ENCODE measurements at places on chromosomes 1 and 21.

DNA sequence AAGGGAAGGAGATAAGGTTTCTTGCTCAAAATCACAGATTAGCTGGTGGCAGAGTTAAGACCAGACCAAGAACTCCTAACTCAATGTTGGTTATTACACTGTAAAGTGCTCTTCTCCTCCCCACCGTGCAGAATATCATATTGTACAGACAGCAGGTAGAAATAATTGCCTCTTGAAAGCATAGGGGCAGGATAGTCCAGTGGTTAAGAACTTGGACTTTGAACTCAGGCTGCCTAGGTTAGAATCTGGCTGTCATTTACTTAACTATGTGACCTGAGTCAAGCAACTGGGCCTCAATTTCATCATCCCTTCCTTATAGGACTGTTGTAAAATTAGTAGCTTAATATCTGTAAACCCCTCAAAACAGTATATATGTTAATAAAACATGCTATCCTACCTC is 114.9 kb upstream of the HIVEP3 start:
- no peak for DNase-seq

GRCh38 chr1:117009132-117009531 is 7.6 kb downstream of the CD101 start:
- DNase-seq: no peak

- DNase-seq: no peak
These were observed 9.1 kb downstream of the AMPD2 start for GRCh38 chr1:109628540-109629321.

DNA sequence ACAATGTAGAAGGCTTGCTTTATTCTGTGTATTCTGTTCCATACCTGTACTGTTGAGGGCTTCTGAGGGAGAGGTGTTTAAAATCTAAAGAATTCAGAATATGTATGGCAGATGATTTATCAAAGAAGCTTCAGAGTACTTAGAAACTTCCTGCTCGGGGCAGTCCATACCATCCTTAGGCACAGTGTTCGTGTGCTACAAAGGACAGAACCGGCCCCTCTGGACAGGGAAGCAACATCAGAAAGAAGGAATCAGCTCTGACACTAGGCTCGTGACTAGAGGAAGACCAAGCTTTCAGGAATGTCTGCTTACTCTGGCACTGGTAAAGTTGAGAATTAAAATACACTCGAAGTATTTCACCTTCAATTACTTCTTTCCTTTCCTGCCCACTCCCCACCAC is 14.1 kb downstream of the SELP start:
- DNase-seq: no peak

GRCh38 chr21:38326899-38327298 is 70.1 kb downstream of the KCNJ15 start:
- no peak for DNase-seq

DNA sequence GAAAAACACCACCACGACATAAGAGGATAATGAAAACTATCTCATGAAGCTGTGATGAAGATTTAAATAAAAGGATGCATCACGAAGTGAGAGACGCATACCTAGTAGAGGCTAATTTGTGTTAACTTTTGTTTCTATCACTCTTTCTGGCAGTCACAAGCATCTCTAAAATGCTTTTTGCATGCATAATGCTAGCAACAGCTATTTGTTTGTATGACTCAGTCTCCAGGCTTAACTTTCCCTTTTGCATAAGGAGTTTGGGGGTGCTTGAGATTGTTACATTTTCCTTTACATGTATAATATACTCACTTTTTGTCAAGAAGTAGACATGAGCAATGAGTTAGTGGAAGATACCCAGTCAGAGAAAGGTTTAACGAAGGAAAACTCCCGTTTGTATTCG is 385.4 kb downstream of the DISC1 start:
- no peak for DNase-seq

DNA sequence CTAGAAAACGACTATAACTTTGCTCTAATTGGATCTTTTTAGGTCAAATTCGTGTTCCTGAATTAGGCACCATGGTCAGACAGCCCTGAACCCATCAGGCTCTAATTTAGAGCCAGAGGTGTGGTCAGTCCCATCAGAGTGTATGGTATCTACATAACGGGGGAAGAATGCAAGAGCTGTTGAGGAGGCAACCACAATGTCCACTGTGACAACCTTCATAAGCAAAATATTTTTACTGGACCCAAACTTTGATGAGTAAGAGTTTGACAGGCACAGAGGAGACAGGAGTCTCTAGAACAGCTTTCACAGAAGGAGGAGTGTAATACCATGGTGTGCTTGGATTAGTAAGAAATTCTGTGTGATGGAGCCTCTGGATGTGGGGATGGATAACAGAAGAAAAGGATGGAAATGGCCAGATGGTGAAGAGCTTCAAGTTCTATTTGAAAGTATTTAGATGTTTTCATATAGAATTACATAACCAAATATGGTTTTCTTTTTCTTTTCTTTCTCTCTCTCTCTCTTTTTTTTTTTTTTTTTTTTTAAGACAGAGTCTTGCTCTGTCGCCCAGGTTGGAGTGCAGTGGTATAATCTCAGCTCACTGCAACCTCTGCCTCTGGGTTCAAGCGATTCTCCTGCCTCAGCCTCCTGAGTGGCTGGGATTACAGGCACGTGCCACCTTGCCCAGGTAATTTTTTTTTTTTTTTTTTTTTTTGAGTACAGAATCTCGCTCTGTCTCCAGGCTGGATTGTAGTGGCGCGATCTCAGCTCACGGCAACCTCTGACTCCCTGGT is 24.9 kb downstream of the UBE2U start:
- DNase-seq: no peak

- no peak for DNase-seq
These were observed 68.7 kb downstream of the ALG14 start for GRCh38 chr1:95004013-95004412.

GRCh38 chr1:217026531-217026930 is 303.3 kb upstream of the ESRRG start:
- DNase-seq: no peak

DNA sequence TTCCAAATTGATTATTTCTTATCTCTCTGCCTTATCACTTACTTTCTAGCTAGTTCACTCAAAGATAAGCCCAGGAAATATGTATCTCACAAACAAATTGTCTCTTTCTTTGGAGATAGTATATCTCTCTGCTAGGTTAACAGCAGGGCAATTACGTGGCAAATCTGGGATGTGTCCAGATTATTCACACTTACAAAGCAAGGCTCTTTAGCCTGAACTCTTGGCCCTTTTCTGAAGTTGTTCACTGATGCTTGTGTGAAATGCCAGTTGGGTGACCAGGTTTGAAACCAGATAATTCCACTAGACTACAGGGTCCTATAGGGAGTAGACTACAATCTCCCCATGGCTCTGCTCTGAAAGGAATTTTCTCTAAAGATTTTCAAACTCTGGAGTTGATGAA is 30.8 kb upstream of the FAM78B start:
- no peak for DNase-seq

DNA sequence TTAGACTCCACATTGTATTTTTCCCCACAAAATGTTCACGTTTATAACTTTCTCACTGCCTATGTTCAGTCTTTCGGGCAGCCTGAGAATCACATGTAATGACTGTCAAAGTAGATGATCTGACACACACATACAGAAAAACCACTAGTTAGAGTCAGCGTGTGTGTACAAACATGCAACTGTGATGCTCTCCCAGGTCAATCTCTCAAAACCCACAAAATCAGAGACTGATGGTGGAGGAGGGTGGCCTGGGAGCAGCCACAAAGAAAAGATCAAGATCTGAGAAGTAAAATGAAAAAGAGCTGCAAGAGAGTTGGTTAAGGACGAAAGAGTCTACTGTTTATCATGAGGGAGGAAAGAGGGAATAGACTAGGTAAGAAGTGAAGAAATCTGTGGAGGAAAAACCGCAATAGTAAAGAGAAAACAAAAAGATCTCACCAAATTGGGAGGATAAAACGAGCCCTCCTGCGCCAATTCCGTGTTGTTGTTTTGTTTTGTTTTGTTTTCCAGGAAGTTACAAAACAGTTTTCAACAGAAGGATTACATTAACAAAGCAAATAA is 2.3 kb downstream of the EGLN1 start:
- DNase-seq: no peak

DNA sequence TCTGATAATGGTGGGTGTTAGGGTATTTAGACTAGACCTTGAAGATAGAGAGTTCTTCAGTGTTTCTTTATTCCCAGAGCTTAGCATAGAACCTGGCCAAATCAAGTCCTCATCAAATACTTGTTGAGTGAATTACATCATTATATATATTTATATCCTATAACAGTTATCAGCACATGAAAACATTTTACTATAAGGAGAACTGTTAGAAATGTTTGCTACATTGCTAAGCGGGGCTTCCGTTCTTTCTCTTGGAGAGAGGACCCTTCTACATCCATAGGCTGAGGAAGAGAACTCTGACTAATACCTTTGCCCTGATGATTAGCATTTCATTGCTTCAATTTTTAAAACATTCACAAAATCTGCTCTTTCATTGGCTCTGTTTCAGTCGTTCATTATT is 66.5 kb upstream of the NBL1 start:
- DNase-seq: no peak

DNA sequence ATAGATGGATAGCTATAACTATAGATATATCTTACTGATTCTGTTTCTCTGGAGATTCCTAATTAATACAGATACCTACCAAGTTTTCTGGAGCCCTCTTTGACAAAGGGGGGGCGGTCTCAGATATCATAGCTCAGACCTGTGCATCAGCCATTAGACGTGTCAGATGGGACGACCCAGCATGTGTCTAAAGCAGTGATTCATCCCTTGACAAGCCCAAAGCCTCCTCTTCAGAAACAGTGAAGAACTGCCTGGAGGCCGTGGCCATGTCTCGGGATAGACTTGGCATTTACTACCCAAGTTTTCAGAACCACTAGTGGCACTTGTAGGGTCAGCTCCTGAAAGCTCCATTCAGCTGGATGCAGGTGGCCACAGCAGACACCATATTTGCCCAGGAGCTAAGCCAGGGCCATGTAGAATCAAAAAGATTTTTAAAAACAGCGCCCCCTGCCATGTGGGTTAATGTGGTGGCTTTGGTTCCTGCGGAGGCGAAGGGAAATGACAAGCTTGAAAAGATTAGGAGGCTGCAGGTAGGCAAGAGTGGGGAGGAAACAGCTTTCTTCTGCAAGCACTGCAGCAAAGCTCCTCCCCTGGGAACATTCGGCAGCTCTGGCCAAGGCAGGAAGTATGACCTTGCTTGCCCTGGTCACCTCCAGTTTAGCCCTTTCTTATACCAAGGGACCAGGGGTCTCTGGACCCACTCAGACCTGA is 82.2 kb downstream of the FBXO2 start:
- DNase-seq: peak; percentile 65

GRCh38 chr21:15486460-15487195 is 243.2 kb upstream of the USP25 start:
- no peak for DNase-seq

- DNase-seq: no peak
These were observed 24.8 kb upstream of the RNF19B start for GRCh38 chr1:32989160-32990050.

DNA sequence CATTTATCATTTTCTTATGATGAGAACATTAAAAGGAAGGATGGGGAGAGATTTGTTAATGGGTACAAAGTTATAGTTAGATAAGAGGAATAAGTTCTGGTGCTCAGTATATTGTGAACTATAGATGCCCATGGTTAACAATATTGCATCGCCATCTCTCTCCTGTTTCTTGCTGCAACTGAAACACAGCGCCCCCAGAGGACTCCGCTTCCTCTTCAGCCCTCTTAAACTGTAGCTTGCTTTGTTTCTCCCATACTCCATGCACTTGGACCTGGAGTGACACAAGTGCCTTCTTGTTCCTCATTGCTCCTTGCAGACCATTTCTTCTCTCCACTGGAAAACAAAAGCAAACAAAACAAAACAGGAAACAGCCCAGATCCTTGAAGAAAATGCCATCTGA is 70.1 kb upstream of the NTPCR start:
- no peak for DNase-seq

GRCh38 chr1:72241397-72241796 is 40.9 kb downstream of the NEGR1 start:
- no peak for DNase-seq

GRCh38 chr1:7703321-7704213 is 67.5 kb upstream of the VAMP3 start:
- DNase-seq: peak; percentile 75

DNA sequence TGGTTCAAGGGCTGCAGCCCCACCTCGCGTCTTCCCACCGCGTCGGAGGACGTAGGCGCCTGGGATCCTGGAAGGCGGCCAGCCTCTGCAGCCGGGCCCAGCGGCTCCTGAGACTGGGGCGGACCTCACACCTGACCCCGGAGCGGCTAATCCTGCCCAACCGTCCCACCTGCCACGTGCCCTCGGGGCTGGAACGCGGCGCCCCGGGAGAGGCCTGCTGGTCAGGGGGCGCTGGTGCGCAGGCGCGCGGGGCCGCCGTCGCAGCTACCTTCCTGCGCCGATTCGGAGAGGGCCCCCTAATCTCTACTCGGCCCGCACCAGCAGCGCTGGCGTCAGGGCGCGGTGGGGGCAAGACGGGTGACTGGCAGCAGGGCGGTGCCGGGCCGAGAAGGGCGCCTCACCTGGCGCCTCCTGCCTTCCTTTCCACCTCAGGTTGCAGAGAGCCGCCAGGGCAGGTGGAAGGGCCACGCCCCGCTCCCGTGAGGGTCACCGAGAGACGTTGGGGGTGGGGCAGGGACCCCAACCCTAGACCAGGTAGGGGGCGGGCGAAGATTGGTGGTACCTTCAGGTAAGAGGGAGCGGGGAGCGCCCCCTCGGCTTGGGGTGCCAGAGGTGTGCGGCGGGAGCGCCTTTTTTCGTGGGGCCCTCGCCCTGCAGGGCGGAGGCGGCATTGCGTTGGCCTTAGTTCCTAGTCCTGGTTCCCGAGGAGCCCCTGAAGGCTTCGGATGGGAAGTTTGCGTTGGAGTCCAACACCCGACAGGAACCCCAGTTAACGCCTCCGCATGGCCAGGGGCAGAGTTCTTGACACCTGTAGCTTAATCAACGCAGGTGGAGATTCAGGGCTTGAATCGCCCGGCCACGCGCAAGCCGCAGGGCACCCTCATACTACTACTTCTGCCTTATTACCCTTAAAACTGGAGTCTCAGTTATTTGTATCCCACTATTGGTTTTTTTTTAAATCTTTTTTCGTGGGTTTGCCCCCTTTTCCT is at the start of gene TDRD5:
Gene TDRD5, plus strand, starts transcription at position 241 of the 989 bp plus-strand sequence. CDS start 784 bp downstream, outside the sequence.
- peak; percentile 67 for DNase-seq

GRCh38 chr21:18041012-18041411 is 203.6 kb upstream of the CHODL start:
- DNase-seq: no peak

- peak; percentile 67 for DNase-seq
These were observed 29.3 kb downstream of the C1orf116 start for GRCh38 chr1:207003210-207003609.

GRCh38 chr1:33683913-33684312 is 180.0 kb upstream of the HMGB4 start:
- no peak for DNase-seq

DNA sequence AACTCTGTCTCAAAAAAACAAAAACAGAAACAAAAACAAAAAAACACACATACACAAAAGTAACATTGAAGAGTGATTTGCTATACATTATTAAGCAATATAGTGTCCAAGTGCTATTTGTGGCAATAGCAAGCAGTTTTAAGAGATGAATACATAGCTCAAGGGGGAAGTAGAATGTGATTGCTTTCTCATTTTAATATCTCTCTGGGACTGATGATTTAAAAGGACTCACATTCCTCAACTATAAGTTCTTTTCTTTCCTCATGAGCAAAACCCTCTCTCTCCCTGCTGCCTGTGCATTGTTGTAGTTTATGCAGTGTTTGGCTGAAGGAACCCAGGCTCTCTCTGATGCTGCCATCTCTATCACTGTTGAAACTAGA is 47.0 kb upstream of the CSF1 start:
- no peak for DNase-seq
